ENCODE measurements at places on chromosomes 3 and 15. TPM values are rescaled to one million over a fixed set of nuclear protein-coding genes. Genes with fewer than 3 reads are reported as not detected.

Gene SLC28A1
- total RNA-seq = not detected

Gene SH2D7
- not detected for total RNA-seq

- DNase-seq = no peak
Measured at GRCh38 chr3:4809922-4810321, 169.3 kb upstream of the BHLHE40 start.

GRCh38 chr15:94263341-94264273 is 32.2 kb downstream of the MCTP2 start:
- no peak for DNase-seq

DNA sequence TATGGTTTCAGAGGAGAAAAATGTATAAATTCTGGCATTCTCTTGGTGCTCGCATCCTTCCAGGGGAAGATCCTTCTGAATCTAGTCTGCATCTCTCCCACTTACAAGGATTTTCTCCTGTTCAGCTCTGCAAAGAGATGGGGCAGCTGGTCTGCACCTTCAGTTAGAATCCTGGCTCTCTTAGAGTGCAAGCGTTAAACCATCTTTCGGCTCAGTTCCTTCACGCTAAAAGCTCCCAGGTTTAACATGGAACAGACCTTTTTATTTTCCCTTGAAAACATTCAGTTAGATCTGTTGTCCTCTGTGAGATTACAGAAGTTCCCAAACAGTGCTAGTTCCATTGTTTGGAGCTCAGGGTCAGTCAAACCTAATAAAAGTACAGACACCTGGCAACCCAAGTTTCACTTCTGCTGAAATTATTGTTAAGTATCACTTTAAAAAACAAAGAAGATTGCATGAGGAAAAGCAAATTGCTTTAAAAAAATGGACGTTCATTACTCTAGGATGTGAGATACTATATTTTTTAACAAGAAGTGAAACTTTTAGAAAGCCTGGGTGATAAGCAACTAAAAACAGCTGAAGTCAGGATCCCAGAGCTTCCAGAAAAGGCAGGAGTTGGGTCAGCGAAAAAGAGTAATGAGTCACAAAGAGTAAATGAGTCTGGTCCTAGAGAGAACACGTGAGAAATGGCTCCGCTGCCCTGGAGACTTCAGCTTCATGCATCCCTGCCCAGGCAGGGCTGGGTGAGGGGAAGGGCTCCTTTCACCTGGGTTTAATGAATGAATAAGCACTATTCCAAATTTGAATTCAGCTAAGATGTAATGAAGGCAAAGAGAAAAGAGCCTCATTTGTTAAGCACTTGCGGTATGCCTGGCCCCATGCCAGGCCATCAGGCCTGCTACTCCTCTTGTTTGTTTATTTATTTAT is 63.3 kb downstream of the ABTB1 start:
- no peak for DNase-seq

Gene MME
- 0.91 TPM for total RNA-seq

GRCh38 chr3:142888099-142888480 is 793 bp downstream of the PCOLCE2 start:
- no peak for DNase-seq

DNA sequence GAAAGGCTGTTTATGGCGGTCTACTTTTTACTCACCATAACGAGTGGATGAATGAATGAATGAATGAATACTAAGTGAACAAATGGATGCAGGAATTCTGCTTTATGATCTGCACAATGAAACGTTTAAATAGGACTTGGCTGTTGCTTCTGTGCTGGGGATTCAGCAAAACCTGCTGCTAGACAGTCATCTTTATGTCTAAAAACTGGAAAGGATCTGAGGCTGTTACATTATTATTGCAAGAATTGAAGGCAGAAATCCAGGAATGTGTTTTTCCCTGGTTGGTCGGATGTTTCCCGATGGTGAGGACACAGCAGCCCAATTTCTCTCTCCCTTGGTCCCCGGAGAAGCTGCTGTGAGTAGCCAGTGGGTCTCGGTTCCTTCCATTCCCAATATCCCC is 94.2 kb downstream of the GABRG3 start:
- DNase-seq = no peak

Gene LDHAL6B
- not detected for total RNA-seq

- DNase-seq = no peak
Measured at GRCh38 chr15:64503197-64503596, 42.8 kb downstream of the ZNF609 start.

Gene GPR171
- 39.3 TPM for total RNA-seq

- peak; percentile 27 for DNase-seq
Measured at GRCh38 chr15:73927003-73927475, 777 bp downstream of the LOXL1 start.

Gene TUBGCP4
- 22.7 TPM for total RNA-seq

DNA sequence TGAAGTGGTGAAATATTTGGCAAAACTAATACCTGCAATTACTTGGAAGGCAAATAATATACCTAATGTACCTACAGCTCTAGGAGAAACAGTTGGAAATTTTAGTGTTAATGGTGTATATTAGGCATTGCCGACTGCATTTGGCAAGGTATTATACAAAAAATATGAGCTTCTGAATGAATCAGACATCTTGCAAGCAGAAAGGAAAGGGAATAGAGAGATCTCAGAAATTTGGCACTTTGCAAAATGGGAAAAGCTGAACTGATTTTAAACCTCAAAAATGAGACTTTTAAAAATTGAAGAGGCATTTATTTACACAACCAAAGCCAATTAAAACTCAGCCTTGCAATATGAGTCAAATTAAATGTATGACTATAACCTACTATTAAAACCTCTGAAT is 40.2 kb upstream of the C15orf61 start:
- no peak for DNase-seq
